ENCODE measurements at places on chromosomes 2 and 18.

GRCh38 chr2:230129343-230129742, 60.6 kb upstream of the SLC16A14 start:
- DNase-seq: no peak

GRCh38 chr2:174802459-174802858, 38.2 kb upstream of the CHRNA1 start:
- no peak for DNase-seq

DNA sequence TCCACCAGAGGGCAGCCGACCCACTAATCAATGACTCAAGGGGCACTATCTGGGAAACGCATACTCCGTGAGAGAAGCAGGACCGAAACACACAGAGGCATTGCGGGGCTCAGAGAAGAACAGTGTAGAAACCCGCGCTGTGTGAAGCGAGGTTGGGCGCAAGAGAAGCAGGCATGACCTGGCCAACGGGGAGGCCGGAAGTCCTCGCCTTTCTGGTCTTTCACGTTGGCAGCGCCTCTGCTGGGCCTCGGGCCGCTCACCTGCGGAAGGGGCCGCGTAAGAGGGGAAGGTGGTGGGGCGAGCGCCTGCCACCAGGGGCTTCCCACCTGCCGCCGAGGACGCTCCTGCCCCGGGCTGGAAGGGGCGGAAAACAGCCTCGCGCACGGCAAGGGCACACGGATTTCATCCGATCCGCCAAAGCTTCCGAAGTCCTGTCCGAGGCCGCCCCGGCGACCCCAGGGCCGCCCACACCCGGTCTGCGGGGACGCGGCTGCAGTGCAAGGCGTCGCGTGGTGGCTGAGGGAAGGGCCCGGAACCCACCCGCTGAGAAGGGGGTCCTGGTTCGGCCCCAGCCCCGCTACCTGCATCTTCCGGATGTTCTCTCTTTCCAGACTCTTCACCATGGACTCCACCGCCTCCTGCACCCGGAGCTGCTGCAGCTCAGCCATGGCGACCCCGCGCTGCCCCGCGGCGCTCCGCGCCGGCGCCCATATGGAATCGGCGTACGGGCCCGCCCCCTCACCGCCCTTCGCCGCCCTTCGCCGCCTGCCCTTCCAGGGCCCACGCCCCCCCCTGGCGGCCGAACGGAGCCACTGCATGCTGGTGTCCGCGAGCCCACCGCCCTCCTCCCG, at the start of gene FAM136A:
Gene FAM136A (minus strand): TSS at position 724 of the 851 bp plus-strand sequence. CDS start 56 bp downstream, at position 668.
- DNase-seq: peak; percentile 71

GRCh38 chr18:70331456-70332097, 42.7 kb downstream of the SOCS6 start:
- no peak for DNase-seq

DNA sequence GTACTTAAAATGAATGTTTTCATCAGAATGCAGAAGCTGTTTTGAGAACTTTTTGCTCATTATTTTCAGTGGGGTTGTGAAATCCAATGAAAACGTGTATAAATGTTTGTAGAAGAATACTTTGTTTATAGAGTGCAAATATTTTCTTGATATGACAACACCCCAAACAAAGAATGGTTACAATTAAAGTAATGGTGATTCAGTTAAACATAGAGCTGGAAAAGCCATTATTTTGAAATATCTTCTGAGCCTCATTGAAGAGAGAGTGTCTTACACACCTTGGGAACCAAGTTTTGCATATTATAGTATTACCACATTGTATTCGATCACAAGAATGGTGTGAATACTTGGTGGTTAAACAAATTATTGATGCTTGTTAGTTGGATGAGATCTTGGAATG, 48.7 kb downstream of the SPTBN1 start:
- no peak for DNase-seq

- DNase-seq: no peak
Observed at GRCh38 chr18:8081267-8081666, 514.2 kb downstream of the PTPRM start.

Data from anterior cingulate cortex (tissue), 58 donors.